Renal cortical epithelial cell (primary cell): ENCODE measurements at places on chromosomes 1 and 21. TPM values are rescaled to one million over a fixed set of nuclear protein-coding genes. Genes with fewer than 3 reads are reported as not detected.

ATP6V1G3 gene
- not detected in 2 replicates for total RNA-seq

EPHB2 gene
- total RNA-seq, result 136 and 159 TPM in 2 replicates

TRIM45 gene
- 1.2 and 7.1 TPM in 2 replicates for total RNA-seq

TLR5 gene
- 0.17 and 9.1 TPM in 2 replicates for total RNA-seq

HMGCS2 gene
- total RNA-seq, result not detected in 2 replicates

C1orf21 gene
- 1.7 and 7.3 TPM in 2 replicates for total RNA-seq

RIPK4 gene
- total RNA-seq, result 30.6 and 65.1 TPM in 2 replicates

TSPEAR gene
- not detected in 2 replicates for total RNA-seq

PBX1 gene
- 1.6 and 20.5 TPM in 2 replicates for total RNA-seq

BRINP2 gene
- total RNA-seq, result not detected in 2 replicates

SH2D5 gene
- 9.0 and 20.7 TPM in 2 replicates for total RNA-seq

UBL4B gene
- total RNA-seq, result not detected in 2 replicates

MPZ gene
- 0.45 and 1.4 TPM in 2 replicates for total RNA-seq

OR2L5 gene
- total RNA-seq, result 0.05 TPM in 1 of 2 replicates, not detected in the other

GRCh38 chr1:98981917-98982513 lies 22.6 kb downstream of the PLPPR5 start:
- peak; percentile 59 for DNase-seq

DNA sequence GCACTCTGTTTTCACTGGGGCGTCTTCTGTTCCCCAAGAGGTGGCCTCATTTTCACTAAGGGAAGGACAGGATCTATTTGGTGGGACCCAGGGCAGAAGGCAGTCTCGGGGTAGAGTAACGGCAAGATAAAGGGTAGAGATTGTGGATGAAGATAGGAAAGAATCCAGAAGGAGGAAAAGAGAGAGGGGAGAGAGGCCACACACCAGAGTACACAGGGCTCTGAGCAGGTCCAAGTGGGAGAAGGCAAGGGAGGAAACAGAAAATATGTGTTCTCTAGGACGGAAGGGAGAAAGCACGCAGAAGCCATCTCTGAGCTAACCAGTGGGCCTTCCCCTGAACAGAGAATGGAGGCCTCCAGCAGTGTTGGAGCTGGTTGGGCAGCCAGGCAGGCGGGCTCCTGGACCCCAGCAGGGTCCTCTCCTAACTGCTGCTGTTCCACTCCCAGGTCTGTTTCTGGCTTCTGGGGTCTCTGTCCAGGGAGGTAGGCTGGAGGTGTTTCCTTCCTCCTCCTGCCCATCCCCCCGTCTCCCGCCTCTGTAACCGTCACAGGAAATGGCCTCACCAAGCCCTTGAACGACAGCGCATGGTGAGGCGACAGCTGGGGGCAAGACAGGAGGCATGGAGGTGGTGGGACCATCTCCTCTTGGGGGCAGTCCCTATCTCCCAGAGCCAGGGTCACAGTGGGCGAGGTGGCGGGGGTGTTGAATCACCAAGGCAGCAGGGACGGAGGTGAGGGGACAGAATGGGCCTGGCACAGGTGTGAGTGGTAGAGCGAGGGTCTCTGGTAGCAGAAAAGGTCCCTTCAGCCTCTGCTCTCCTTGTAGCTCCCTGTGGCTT lies 649 bp downstream of the PTPN7 start:
- DNase-seq, result no peak

- no peak for DNase-seq
Observed at GRCh38 chr21:45367402-45368351, 37.3 kb upstream of the COL18A1 start.

DNA sequence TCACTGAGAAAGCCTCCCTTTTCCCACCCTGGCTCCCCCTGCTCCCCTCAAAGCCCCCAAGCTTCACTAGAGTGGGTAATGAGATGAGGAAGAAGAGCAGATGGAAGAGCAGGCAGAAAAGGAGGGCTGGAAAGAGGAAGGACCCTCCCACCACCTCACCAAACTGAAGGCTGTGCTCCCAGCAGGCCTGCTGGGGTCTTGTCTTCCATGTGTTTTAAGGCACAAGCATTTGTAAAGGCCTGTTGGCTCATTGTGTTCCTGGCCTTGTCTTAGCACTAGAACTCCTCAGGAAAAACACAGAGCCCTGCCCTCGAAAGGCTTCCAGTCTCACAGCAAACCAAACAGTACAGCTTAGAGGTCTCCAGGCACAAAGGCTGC lies 51.5 kb downstream of the TOMM20 start:
- DNase-seq, result no peak

DNA sequence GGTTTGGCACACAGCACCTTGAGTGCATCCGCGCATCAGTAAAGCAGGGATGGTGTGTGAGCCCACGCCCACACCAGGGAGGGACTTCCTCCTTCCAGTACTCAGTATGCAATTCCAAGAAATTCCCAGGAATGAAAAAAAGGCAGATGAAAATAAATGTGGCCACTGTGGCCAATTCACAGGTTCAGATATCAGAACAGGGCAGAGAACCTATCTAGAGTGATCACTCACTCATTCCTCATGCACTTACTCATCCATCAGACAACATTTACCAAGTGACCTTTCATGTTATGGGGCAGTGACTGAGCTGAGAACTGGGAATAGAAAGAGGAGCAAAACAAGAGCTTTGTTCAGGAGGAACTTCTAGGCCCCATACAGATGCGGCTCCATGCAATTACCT lies 113.7 kb downstream of the ZSCAN20 start:
- DNase-seq, result peak; percentile 53

GRCh38 chr1:234628089-234628488 lies 18.1 kb upstream of the IRF2BP2 start:
- no peak for DNase-seq

DNA sequence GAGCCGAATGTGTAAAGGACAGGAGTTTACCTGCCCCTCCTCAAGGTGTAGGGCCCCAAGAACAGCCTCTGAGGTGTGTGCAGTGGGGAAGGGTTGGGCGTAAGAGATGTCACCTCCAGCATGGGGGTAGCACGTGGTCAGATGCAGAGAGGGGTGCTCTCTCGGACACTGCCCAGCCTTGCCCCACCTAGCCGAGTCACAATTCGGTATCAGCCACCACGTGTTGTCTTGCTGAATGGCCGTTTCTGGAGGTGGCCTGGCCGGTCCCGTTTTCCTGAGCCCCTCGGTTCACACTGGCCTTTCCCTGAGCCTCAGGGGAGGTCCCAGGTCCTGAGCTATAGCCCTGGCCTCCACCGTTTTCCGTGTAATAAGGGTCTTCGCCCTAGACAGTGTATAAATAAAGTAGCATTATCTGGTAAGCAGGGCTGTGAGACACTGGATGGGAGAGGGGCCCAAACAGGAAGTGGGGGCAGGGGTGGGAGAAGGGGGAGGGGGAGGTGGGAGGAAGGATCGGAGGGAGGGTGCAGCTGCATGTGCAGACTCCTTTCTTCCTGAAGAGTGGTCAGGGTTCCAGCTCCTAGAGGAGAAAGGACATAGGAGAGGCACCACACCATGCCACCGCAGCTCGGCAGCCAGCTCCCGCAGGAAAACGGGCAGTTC lies 23.3 kb downstream of the CD34 start:
- no peak for DNase-seq

GRCh38 chr21:45839274-45839673 lies 142.3 kb upstream of the COL6A1 start:
- peak; percentile 7 for DNase-seq

- no peak for DNase-seq
Observed at GRCh38 chr1:10283318-10283984, 73.1 kb downstream of the KIF1B start.

- no peak for DNase-seq
Observed at GRCh38 chr1:167621780-167622313, 8.2 kb upstream of the RCSD1 start.

GRCh38 chr1:177984136-177984525 lies 14.3 kb upstream of the SEC16B start:
- DNase-seq, result peak; percentile 76

DNA sequence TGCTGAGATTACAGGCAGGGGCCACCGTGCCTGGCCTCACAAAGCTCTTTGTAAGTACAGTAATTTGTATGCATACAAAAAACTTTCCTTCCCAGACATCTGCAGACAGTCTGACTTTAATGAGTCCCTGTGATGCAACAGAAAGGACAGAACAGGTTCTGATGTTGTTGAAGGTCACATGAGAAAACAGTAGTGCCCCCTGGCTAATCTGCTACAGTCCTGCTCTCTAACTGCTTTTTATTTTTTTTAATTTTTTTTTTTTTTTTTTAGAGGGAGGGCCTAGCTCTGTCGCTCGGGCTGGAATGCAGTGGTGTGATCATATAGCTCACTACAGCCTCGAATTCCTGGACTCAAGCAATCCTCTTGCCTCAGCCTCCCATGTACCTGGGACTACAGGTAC lies 36.7 kb downstream of the ACBD3 start:
- peak; percentile 36 for DNase-seq

DNA sequence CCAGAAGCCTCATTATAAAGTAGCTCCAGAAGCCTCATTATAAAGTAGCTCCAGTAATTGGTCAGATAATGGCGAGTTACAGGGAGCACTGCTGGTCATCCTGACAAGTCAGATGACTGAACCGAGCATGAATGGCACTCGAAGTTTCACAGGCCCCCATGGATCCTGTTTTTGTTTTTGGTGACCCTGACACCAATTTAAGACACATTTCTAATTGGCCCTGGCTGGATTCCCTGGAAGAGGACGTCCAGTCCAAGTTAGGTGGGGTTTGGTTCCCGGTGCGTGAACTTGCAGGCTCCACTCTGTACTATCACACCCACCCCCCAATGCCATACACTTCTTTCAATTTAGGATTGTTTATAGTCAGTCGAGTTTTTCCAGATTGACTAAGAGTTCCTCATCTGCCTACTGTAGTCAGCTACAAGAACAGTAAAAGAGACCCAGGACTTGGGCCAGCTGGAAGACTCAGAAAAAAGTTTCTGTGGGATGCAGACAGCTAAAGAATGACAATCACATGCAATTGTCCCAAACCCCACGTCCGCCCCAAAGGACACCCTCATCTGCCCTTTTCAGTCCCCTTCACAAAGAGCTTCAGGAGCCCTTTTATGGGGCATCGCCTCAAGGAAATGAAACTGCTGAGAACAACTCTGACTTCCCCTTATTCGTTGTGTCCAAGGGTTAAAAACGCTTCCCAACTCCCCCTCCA lies 2.7 kb downstream of the DHRS3 start:
- DNase-seq, result no peak

- DNase-seq, result peak; percentile 31
Observed at GRCh38 chr1:167661527-167662426, 31.7 kb downstream of the RCSD1 start.

GRCh38 chr1:76625886-76626678 lies 241.2 kb upstream of the ST6GALNAC5 start:
- no peak for DNase-seq

DNA sequence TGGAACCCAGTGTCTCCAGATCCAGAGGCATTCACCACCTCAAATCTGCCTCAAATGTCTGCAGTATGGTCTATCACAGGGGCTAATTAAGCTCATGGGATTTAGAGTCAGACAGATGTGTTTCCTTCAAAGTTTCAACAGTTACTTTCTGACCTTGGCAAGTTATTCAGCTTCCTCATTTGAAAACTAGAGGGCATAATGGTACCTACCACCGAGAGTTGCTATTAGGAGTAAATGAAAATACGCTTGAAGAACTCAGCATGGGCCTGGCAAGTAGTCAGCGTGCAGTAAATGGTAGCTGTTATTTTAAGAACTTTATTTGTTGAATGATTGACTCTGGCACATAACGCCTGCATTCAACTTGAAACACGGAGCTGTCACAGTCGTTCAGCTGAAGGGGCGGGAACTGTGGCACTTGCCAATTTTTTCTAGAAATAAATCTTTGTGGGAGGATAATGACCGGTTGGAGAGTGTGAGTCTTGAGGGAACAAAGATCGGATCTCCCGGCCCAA lies 1.2 kb upstream of the CAP1 start:
- peak; percentile 70 for DNase-seq

DNA sequence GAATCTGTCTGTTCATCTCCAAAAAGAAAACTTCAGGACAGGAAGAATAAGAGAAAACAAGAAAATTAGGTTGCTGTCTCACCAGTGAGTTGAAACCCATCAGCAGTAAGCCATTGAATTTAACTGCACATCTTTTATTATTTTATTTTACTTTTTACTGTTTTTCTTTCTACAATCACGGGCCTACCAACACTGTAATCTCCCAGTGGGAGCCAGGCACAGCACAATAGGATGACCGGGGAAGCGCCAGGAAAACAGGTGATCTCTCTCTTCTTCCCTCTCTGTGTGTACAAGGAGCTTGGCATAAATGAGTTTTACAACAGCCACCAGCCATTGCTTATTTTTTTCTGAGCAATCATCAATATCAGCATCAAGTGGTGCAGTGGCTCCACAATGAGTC lies 113.1 kb upstream of the ESRRG start:
- no peak for DNase-seq

DNA sequence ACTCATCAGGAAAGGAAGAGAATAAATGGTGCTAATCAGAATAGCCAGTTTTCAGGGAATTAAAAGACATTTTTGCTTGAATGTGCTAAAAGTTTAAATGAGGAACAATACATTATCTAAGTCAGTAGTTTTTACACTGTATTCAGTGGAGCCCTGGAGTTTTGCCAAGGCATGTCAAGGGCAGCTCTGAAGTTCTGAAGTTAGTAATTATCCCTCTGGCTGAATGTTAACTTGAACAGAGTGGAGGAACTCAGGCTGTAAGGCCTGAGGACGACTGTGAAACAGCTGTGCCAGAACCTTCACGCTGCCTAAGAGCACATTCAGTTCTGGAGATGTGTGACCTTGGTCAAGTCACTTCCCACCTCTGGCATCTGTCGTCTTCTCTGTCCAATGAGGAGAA lies 68.1 kb downstream of the EDEM3 start:
- DNase-seq, result peak; percentile 79
